ENCODE measurements at places on chromosomes 7 and 10.

DNA sequence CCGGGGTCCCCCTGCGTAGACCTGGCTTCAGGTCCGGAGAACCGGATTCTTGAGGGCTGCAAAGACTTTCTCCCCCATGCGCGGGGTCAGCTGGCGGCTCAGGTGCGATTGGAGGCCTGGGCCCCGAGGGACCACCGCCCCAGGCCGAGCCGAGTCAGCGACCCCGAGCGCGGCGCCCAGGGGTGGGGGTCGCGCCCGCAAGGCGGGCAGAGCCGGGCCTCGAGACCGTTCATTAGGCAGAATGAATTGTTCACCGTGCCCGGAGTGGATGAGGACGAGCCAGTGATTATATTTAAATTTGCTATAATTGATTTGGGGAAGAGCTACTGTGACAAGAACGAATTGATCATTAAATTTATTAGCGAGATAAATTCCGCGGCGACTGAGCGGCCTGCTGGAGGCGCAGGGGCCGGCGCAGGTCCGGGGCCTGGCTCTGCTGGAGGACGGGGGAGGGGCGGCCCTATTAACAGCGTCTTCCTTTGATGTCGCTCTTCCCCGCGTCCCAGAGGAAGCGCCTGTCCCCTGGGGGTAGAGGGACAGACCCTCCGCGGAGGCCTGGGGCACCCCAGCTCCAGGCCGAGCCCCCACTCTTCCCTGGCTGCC is 7.5 kb downstream of the MNX1 start:
- DNase-seq: no peak

- no peak for DNase-seq
These were observed 148.0 kb downstream of the ANKRD7 start for GRCh38 chr7:118372530-118372929.

DNA sequence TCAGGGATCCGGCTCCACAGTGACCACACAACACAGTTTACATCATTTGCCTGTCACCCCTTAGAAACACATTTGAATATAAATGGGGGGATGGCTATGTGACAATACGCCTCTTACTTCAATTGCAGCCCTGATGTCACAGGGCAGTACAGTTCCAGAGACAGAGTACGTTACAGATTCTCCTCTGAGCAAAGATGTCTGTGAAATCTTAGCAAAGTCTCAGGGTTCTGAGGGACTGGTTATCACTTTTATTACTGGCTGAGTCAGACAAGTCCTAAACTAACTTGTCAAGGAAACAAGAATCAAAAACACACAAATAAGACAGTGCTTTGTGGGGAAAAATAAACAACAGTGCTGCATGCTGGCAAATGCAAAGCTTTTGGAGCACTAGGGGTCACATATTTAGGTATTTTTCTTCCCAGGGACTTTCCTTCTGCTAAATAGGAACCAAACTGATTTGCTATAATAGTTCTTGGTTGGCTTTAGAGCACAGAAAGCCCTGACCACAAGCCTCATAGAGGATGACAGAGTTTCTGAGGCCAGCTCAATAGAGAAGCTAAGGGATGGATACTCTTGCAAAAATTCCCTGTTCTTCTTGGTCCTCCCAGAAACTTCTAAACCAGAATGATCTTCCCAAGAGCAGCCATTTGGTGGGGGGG is 501.6 kb downstream of the GRID1 start:
- no peak for DNase-seq

DNA sequence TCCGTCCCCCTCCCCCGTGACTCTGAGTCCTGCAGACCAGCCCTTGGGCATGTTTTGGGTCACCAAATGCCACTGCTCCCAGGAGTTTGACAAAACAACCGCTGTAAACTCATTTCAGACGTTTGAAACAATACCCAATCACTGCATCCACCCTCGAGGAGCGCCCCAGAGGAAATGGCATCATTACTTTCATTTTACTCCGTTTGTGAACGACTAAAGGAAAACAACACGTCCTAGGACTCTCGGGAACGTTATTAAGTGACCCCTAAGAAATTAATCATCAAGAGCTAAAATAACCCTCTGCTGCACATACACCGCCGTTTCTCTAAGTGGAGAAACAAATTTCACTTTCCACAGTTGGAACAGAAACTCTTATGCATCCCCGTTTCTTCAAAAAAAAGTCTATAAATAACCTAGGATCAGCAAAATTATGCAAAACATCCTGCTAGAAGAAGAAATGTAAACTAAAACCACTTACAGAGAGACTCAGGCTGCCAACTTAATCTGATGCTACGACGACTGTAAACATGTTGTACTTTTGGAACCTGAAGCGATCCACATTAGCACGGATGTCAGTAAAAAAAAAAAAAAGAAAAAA is 109.9 kb upstream of the EFCAB10 start:
- no peak for DNase-seq

GRCh38 chr7:33720870-33721269 is 184.5 kb upstream of the BMPER start:
- no peak for DNase-seq

DNA sequence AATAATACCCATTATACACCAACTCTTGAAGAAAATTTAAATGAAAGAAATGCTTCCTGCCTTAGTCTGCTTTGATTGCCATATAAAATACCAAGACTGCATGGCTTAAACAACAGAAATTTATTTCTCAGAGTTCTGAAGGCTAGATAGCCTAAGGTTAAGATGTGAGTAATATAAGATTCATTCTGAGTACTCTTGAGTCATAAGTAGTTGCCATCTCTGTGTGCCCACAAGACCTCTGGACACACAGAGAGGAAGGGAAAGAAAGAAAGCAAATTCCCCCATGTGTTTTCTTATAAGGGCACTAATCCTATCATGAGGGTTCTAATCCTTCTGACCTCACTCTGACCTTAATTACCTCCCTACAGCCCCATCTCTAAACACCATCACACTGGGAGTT is 201.2 kb downstream of the PTN start:
- DNase-seq: no peak

- DNase-seq: no peak
These were observed 149.8 kb downstream of the KLF6 start for GRCh38 chr10:3635211-3635671.

GRCh38 chr7:33604056-33604455 is 301.3 kb upstream of the BMPER start:
- DNase-seq: no peak
